ENCODE measurements at places on chromosomes 11 and 22.
A peak's percentile ranks its signal among the peaks of the same experiment; 100 is the strongest.

DNA sequence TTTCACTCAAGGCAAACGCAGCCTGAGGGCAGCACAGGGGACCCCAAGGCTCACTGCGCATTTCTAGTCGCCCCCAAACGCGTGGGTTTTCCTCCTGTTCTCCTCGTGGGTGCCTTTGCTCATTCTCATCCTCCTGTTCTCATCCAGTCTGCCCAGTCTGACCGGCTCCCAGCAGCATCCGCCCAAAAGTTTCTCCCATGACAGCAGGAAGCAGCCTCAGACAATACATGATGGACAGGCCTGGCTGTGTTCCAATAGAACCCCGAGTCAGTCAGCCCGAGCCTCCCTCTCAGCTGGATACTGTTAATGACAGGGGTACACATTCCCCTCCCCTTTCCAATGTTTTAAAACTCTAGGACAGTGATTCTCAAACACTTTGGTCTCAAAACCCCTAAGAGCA is 22.5 kb upstream of the KRTAP5-7 start:
- DNase-seq = no peak

GRCh38 chr22:36757668-36758211 is 18.2 kb downstream of the IFT27 start:
- DNase-seq = peak; percentile 49

- DNase-seq = peak; percentile 36
These were observed 1.2 kb downstream of the TSPO start for GRCh38 chr22:43152357-43153071.

- DNase-seq = no peak
These were observed 18.7 kb upstream of the JHY start for GRCh38 chr11:122863704-122864326.

- no peak for DNase-seq
These were observed 4.3 kb downstream of the POLR3H start for GRCh38 chr22:41540006-41540315.

DNA sequence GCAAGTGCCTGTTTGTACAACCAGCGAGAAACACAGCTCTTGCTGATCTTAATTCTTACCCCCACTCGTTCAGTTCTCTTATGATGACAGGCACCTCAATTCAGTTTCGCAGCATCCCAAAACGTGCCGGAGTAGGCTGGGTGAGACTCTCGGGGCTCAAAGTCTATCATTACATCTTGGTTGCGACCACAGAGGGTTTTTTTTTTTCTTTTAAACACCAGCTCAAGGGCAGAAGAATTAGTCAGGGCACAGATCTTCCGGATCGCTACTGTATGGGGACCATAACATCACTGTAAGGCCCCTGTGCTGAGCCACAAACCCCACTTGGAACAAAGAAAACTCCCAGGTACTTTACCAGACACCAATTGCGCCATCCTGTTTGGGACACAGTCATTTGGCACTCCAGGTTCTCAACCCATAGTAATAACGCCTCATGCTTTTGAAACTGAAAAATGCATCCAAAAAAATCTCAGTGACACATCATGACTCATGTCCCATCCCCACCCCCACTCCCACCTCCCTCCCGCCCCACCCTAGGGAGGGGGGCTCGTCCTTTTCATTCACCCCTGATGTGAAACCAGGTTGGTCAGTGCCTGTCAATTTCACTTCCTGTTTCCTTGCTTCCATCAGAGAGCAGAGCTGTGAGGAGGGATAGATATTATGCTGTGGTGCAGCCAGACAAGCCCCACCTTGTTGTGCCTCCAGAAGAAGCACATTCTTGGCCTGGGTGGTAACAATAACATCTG is 41.0 kb upstream of the CD5 start:
- DNase-seq = peak; percentile 67

GRCh38 chr22:30208631-30209603 is 37.6 kb downstream of the LIF start:
- no peak for DNase-seq

GRCh38 chr11:134579724-134580609 is 167.9 kb upstream of the B3GAT1 start:
- DNase-seq = no peak

- no peak for DNase-seq
These were observed 45.6 kb downstream of the ARFGAP3 start for GRCh38 chr22:42811459-42811858.

GRCh38 chr22:39414377-39414776 is 14.8 kb downstream of the TAB1 start:
- no peak for DNase-seq

DNA sequence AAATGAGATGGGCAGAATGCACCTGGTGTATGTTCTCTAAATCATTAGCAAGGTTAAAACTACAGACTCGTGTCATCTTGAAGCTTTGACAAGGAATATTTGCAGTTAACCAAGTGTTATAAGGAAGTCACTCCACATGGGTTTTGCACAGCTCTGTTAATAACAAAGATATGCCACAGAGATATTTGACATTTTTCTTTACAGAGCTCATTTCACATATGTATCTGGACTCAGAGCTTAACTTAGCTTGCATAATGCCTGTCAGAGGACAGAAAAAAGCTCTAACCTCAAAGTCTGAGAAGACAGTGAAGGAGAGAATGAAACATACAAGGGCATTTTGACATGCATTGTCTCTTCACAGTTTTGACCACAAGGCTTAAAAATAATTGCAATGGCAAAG is 105.5 kb downstream of the C11orf87 start:
- DNase-seq = no peak

DNA sequence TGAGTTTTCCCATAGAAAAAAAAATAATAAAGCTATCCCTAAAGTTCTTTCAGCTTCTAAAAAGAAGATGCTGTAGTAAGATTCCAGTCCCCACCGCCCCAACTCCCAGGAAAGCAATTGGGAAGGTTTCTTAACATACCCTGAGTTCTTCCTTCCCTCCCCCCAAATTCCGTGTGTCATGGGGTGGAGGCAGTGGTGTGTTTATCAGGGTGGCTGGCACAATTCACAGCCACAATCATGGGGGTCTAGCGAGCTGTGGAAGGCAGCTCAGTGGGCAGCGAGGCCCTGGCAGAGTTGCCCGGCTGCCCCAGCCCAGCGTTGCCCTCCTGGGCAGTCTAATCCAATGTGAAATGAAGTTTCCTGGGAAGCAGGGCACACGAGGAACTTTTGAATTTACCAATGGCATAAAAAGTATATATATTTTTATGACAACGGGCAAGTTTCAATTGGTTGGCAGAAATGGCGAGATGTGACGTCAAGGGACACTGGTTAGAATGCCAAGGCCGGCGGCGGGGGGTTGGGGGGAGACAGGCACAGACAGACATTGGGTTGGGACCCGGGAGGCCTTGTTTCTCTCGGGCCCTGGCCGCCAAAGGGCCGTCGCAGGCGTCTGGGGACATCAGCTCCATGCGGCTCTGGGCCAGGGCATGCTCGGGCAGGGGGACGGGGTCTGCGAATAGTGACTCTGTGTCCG is 80.7 kb upstream of the PPARA start:
- DNase-seq = peak; percentile 16

Measured in stimulated activated CD4-positive, alpha-beta T cell treated with anti-CD3 and anti-CD28 coated beads, TNF-alpha, amount 100 ng/mL, for 4 hours (primary cell).